ENCODE measurements at places on chromosomes 2 and 18.
A peak's percentile ranks its signal among the peaks of the same experiment; 100 is the strongest.

DNA sequence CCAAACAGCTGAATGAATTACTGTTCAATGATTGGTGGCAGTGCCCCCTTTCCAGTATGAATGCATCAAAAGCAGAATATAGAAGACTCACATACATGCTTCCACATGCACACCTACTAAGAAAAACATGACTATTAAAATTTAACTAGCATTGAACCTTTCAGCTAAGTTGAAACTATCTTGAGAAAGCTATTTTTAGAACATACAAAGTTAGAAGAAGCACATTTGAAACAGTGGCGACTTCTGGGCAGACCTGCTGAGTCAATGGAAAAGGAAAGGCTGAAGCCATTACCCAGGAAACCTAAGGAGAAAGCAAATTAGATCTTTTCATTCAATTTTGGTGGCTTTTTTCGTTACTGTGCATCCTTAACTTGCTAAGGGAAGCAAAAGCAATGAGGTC is 55.9 kb downstream of the PLA2R1 start:
- DNase-seq = no peak

DNA sequence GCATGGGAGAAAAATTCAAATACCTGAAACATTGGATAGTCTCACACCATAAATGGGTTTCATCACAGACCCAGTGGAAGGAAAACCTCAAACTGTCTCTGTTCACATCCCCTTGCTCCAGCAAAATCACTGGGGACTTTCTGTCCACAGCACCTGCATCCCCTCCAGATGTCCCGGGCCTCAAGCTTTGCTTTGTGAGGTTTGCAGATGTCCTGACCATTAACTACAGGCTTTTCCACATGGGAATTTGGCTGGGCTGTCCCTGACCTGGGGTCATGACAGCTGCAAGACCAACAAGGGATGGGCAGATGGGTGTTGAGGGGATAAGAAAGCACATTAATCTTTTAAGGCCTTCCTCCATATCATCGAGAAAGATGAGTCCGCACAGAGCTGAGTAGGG is 427.9 kb downstream of the TXNL1 start:
- no peak for DNase-seq

GRCh38 chr2:26740890-26741302 is 23.2 kb upstream of the SLC35F6 start:
- no peak for DNase-seq

GRCh38 chr2:70921839-70922234 is 13.9 kb upstream of the ATP6V1B1 start:
- no peak for DNase-seq

GRCh38 chr2:71560638-71561011 is 107.3 kb downstream of the DYSF start:
- no peak for DNase-seq

DNA sequence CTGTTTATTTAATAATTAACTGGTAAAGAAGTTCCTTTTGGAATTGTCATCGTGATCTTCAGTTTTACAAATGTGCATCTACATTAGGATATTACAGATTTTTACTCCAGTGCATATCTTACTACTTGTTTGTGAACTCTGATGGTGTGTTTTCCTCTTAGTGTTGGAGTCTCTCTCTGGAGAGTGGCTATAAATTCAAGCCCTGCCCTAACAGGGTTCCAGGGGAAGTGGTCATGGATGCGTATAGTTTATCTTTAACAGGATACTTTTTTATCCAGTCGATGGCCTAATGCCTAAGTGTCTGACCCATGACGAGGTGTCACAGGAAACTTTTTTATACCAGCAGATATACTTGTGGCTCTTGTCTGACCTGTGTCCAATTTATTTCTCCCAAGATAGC is 75.4 kb downstream of the CHN1 start:
- DNase-seq = no peak

DNA sequence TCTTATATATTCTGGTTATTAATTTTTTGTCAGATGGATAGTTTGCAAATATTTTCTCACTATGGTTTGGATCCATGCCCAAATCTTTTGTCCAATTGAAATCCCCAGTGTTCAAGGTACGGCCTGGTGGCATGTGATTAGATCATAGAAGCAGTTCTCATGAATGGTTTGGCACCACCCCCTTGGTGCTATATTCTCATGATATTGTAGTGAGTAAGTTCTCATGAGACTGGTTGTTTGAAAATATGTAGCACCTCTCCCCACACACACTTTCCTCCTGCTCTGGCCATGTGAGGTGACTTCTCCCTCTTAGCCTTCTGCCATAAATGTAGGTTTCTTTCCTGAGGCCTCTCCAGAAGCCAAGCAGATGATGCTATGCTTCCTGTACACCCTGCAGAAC is 107.7 kb upstream of the KYNU start:
- DNase-seq = no peak

- peak; percentile 61 for DNase-seq
These were observed 449.5 kb upstream of the PKDCC start for GRCh38 chr2:41598161-41598894.

DNA sequence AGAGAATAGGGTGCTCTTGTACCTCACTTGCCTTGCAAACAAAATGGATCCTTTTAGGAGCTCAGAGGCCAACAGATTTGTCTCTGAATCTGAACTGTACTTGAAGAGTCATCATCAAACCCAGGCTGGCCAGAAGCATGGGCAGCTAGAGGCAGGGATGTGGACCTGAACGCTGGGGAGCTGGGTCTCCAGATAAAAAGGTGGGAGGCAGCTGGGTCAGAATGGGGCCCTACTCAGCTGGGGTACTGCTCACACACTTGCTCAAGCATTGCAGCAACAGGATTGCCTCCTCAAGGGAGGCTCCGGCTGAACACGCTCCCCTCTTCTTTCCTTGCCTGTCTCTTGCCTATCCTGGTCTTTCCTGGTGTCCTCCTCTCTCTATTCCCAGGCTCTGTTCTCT is 57.3 kb upstream of the SIX3 start:
- no peak for DNase-seq

GRCh38 chr2:191050640-191050987 is 36.6 kb upstream of the STAT1 start:
- DNase-seq = no peak

- no peak for DNase-seq
These were observed 168.6 kb downstream of the ZNF407 start for GRCh38 chr18:74766251-74766650.

GRCh38 chr2:11798701-11799435 is 52.4 kb downstream of the LPIN1 start:
- no peak for DNase-seq

DNA sequence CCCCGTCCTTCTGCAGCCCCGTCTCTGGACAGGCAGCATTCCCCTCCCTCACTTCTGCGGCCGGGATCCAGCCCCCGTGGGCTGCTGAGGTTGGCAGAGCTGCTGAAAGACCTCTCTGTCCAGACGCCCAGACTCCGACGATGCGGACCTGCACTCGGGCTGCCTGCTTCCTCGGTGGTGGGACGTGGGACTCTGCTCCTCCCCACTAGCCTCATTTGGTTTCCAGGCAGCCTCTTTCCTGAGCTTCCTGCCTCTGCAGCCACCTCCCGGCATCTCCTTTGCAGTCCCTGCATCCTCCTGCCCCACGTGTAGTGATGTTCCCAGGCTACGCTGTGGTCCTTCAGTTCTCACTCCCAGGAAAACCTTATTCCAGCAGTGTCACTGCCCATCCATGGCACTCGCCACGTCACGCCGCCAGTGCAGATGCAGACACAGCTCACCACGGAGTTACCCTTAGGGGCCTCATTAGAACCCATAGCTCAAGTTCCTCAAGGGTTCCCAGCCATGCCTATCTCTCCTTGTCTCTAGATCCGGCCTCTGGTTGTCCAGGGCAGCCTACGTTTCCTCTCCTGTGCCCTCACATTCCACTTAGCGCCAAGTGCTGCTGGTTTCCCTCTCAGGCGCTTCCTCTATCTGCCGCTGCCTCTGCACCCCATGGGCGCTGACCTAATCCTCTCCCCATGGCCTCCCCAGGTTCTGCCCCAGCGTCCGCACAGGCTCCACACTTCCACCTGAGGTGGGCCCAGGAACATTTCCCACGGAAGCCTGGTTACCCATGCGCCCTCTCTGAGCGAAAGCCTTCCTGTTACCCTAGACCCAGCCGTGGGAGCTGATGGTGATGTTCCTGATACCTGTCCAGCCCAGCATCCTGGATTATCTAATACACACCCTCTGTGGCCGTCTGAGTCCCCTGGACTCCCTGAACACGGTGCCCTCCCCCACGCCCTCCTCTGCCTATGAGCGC is 318.3 kb upstream of the MYT1L start:
- DNase-seq = no peak

DNA sequence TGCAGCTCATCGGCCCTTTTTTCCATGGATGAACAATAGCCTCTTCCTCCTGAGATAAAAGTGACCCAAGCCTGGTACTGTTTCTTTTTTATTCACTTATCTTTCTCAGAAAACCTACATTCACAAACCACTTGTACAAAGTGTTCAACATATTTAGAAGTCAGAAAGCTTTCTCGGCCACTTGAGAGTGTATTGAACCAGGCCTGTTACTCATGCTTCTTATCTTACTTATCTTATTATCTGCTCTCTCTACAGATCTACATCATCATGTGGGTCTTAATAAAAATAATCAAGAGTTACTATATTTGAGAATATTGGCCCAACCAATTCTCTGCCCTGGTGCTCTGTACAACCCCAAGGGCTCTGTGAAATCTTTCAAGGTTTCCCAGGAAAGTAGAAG is 242.1 kb downstream of the MREG start:
- no peak for DNase-seq

- no peak for DNase-seq
These were observed 102.0 kb downstream of the CHN1 start for GRCh38 chr2:174903264-174903556.

DNA sequence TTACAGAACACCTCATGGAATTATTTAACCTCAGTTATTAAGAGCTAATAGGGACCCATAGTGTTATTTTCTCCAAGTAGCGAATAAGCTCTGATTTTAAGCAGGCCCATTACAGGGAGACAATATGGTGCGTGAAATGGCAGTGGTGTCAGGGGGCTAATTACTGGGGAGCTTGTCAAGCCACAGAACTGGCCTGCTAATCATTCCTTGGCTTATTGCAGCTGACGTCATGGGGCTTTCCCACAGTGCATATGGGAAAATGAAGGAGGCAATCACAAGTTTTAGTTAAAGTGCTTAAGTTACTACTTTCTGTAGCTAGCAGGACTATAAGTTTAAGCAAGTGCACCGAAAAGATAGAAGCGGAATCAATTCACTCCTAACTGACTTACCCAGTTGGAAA is 262.5 kb downstream of the TGIF1 start:
- no peak for DNase-seq

DNA sequence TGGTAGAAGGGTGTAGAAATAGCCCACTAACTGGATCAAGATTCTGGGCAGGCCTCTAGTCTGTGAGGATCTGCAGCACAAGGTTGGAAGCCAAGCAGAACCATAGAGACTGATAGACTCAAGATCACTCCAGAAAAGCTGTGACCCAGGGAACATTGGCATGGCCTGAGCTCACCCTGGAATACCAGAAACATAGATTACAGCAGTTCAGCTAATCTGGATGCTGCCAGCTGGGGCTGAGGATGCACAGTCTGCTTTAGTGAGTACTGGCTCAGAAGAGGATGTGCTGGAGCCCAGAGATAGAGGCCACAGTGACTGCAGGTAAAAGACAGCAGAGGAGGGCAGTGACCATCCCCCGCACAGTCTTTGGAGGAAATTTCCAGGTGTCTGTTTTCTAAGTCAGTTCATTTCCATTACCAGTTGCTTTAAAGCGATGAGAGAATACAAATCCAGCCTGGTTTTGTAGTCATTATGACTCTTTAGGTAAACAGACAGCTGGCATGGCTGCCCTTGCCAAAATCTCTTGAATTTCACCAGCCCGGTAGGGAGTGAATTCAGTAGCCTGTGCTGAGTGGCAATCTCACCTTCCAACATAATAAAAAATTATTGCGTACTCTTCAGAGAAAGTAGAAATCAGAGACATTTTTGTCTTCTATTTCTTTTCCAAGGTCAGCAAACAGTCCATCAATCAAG is 119.2 kb downstream of the ANTXR1 start:
- DNase-seq = no peak

DNA sequence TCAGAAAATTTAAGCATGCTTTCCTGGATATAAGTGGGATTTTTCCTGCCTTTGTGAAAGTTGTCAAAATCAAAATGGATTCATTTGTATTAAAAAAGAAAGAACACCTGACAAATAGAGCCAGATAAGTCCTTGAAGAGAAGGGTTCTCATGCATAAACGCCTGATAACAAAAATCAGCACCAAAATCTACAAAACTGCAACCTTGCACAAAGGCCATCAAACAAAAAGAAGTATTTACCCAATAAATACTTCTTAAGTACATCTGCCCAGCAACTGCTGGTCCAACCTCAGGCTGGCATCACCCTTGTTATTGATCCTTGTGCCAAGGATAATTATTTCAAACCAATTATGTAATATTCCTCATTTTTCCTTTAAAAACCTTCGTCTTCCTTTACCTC is 315.9 kb downstream of the GPD2 start:
- DNase-seq = no peak

- DNase-seq = no peak
These were observed 41.0 kb downstream of the CROCC2 start for GRCh38 chr2:240947176-240947575.

DNA sequence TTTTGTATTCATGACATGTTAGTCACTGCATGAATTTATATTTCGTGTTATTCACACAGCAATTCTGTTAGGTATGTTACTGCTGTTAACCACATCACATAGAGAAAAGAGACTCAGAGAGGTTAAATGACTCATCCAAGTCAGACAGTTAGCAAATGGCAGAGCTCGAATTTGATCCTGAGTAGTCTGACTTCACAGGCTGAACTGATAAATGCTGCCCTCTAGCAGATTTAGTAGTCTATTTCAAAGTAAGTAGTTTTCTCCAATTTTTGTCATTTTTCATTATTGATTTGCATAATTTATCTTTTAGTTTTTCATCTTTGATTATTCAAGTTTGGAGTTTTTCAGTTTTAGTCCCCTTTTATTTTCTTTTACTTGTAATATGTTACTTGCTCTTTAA is 58.3 kb downstream of the WDR7 start:
- peak; percentile 87 for DNase-seq

- no peak for DNase-seq
These were observed 187.0 kb downstream of the HAUS1 start for GRCh38 chr18:46291149-46291548.

- DNase-seq = no peak
These were observed 68.3 kb upstream of the RND3 start for GRCh38 chr2:150555611-150556356.

DNA sequence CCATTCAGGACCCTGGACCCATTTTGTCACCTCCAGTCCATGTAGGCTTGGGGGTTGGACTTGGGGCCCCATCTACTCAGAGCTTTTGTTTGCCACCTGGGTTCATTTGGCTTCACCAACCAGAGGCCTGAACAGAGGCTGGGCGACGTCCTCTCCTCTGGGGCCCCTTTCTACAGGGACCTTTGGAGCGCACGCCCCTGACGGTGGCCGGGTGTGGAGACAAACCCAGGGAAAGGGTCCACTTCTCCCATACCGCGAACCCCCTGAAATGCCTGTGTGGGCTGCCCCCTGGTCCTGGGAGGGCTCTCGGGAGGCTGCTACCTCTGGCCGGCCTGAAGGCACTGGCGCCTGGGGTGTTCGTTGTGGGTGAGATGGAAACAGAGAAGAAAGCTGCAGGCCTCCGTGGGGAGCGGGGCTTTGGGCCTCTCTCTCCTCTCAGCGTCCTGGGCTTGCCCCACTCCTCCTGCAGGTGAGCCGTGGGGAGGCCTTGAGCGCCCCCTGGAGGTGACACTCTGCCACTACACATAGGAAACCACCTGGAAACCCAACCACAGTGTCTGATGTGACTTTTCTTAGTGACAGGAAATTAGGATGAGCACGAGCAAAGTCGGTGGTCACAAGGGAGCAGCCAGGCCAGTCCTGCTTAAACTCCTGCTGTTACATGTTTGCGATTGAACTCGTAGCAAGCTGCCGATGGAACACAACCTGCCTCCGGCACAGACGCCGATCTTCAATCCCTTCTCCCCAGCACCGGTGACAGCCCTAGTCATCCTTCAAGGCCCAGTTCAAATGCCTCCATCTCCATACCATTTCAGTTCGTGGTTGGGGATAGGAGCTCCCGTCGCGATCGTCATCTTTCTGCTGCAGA is 12.0 kb upstream of the NTSR2 start:
- no peak for DNase-seq
